NCI-H345 (cell line): ENCODE measurements at places on chromosomes 7 and 10.

DNA sequence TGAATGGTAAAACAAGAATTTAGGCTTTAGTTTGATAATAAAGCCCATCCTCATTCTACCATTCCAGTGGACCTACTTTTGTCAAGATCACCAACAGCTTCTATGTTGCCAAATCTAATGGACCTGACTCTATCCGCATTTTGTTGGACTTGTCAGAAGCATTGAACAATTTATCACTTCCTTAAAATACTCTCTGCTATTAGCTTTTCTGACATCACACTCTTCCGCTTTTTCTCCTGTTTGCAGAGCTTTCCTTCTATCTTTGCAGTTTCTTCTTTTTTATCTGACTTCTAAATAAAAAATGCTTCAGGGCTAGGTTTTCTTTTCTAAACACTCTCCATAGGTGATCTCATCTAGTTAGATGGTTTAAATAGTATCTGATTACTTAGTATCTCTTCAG lies 42.7 kb upstream of the SMIM30 start:
- no peak for DNase-seq

DNA sequence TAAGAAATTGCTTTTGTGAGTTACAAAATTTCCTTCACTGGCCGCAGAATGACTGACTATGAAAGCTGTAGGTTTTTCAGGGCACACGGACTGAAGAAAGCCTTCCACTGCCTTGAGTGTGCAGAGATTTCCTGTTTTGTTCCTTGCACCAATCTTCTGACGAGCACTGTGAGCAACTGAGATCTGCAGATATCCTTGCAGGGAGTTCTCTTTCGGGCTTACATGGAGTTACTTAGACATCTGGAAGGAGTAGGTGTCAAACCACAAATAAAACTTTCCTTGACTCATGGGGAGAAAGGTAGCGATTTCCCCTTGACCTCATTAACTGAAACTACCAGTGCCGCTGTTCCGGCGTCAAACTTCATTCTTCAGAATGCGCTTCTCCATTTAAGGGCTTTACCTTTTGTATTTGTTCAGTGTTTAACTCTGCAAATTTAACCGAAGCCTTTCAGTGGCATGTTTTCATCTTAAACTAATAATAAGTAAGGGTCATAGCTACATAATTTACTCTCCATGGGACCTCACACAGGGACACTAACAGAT lies 1175.3 kb downstream of the GATA3 start:
- DNase-seq = no peak

DNA sequence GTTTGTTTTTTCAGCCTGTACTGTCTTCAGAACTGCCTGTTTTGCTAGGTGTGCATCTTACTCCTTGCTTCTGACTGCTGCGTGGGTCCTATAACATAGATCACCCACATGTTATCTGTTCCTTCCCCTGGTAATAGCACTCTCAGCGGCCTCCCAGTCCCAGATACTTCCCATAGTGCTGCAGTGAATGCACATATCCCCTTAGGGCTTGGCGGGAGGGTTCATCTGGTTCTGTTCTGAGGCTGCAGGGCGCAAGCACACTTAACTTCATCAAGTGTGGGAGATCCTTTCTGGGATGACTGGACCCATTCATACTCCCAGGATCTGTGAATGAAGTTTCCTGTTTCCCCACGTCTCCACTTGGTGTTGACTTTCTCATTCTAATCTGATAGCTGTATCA lies 90.7 kb downstream of the CELF2 start:
- no peak for DNase-seq

GRCh38 chr7:18874880-18875279 lies 242.6 kb downstream of the TWIST1 start:
- no peak for DNase-seq

DNA sequence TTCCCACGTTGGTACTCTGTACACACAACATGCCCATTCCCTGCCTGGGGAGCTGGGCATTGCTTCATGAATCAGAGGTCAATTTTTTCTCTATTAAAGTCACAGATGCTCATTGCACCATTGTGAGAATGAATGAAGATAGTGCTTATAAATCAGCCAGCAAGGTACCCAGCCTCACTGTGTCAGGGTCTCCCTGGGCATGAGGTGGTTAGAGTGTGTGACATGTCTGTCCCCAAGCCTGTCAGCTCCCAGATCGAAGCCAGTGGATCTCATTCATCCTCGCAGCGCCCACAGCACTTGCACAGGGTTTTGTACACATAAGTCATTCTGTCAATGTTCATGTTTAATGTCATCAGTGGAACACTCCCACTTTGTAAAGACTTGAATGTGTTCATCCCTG lies 126.8 kb downstream of the EGFR start:
- no peak for DNase-seq
